ENCODE measurements at places on chromosomes 5 and 9.

DNA sequence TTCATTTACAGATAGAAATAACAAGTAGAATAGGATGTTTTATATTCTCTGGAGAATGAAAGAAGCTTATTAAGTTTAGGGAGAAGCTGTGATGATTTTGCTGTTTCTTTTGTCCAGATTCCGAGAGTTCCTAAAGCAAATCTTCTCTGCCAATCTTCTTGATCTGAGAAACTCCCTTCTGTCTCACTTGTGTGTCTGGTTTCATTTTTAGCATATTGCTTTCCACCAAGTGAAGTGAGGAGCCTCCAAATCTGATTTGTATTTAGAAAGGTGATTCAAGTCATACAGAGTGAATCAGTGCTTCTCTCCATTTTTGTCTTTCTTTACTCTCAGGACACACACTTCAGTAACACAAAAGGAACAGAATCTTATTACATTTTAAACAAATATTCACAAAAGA is 48.4 kb downstream of the STX17 start:
- no peak for DNase-seq

DNA sequence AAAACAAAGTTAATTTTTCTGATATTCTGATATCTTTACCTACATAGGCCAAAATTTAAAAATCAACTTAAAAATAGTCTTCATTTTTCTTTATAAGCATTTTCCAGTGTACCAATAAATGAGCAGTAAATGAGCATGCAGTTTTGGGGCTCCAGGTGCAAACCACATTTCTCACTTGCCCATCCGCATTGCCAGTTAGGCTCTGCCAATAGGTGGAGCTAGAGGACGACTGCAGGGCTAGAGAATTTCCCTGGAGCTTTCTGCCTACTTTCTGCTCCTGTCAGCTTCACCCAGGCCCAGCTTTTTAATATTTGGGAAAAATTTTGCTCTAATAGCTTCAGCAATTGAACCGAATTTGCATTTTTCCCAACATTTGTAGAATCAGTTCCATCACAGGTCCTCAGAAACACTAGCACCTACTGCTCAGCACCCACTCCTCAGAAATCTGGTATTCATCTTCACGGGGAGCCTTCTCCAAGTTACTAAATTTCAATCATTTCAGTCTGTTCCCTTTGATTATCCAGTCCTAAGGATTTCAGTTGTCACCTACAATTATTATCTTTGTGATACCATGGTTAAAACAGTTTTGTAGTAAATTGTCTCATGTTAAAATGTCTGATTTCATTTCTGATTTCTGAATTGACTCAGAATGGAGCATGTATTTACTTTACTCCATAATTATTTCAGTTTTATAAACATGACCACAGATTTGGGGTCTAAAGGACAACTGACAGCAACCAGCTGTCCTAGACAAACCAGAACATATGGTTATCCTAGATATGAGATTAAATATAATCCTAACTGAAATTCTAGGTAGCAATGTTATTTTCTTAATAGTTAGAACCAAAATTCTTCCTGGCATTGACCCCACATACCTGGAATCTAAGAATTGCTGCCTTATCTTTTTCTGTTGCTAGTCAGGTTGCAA is 104.6 kb upstream of the FAM174A start:
- no peak for DNase-seq

DNA sequence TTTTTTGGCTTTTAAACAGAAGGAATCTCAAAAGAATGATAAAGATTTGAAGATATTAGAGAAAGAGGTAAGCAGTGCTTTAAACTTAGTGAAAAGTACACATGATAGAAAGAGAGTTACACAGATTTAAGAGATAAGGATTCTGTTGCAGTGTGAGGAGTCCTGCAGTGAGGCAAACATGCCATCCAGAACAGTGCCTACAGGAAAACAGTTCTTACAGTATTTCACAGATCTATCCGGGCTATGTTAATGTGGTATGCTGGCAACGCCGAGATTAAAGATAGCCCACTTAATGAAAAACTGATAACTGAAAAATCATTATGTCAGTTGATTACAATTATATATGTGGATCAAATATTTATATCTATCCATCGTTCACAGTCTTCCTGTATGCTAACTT is 7.2 kb downstream of the HMMR start:
- DNase-seq = no peak

GRCh38 chr5:75281716-75282465 is 45.2 kb upstream of the ANKRD31 start:
- DNase-seq = no peak
